Fibroblast of the aortic adventitia (primary cell): ENCODE measurements at places on chromosomes 1 and 21. TPM values are rescaled to one million over a fixed set of nuclear protein-coding genes. Genes with fewer than 3 reads are reported as not detected.
A peak's percentile ranks its signal among the peaks of the same experiment; 100 is the strongest.

DNA sequence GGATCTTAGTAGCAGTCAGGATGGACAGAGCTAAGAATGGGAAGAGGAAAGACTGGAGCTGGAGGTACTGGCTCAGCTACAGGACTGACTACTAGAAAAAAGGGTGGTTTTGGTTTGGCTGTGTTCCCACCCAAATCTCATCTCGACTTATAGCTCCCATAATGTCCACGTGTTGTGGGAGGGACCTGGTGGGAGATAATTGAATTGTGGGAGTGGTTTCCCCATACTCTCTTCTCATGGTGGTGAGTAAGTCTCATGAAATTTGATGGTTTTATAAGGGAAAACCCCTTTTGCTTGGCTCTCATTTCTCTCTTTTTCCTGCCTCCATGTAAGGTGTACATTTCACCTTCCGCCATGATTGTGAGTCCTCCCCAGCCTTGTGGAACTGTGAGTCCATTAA, 466.5 kb upstream of the DEPDC1 start:
- DNase-seq: no peak

- DNase-seq: peak; percentile 17
Observed at GRCh38 chr1:229759037-229759435, 133.0 kb downstream of the URB2 start.

DNA sequence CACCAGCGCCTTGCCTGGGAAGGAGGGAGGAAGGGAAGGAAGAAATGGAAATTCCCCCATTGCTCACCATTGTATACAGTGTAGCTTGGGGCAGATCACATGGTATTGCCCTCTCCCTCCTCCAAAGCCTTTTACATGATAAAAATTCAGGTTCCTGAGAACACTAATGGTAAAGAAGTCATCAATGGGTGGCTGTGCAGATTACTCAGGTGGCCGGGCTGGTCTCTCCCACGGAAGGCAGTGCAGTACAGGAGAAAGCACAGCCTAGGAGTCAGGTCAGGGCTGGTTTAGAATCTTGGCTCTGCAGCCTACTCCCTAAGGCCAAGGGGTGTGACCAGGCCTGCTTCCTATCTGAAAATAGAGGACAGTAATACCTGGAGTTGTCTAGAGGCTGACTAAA, 107.9 kb downstream of the SUSD4 start:
- no peak for DNase-seq

DNA sequence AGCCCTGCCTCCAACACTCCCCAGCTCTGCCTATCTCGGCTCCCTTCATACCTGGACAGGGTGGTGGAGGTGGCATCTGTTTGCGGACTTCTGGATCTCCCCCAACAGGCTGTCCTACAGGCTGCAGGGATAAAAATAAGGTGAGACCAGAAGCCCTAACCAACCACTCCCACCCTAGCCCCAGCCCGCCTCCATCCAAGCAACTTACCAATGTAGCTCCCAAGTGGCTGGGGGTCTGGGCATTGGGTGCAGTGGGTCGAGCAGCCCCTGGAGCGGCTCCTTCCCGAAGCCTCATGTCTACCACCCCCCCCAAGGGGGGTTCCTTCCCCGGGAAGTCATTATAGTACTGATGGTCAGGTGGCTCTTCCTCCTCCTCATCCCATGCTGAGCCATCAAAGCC, 4.4 kb downstream of the SHC1 start:
- no peak for DNase-seq

DNA sequence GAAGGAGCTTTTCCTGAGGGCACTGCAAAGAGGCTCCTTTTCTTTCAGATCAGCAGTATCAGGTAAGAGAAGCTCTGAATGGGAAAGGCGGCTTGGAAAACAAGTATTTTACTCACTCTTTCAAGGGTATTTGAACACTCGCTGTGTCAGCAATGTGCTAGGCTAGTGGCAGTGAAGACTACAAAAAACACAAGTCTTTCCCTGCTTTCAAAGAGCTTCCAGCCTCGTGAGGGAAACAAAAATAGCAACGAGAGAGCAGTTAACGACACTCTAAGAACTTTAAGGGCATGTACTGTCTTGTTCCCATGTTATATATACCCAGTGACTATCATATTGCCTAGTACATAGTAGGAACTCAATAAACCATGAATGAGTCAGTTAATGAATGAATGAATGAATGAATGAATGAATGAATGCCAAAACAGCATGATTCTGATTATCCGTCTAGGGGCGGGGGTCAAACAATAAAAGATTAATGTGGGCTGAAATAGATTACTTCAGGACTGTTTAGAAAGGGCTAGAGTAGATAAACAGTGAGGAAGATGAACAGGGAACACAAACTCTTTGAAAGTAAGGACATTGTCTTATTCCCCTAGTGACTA, 14.2 kb upstream of the MCOLN3 start:
- no peak for DNase-seq

- DNase-seq: no peak
Observed at GRCh38 chr1:116755066-116755465, 836 bp downstream of the CD2 start.

DNA sequence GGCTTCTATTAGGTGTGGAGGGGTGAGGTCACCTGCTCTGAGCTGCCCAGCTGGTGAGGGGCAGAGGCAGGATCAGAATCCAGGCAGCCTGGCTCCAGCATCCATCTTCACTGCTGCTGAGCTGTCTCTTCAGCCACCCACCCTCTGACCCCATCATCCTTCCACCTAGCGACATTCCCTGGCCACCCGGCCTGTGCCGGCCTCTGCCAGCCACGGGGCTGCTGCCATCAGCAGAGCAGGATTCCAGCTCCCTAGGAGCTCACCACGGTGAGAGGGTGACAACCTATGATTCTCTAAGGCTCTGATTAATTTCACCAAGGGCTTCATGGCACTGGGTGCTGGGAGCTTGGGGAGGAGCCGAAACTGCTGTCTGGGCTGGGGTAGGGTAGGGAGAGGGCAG, 32.1 kb downstream of the ALPL start:
- DNase-seq: no peak

DNA sequence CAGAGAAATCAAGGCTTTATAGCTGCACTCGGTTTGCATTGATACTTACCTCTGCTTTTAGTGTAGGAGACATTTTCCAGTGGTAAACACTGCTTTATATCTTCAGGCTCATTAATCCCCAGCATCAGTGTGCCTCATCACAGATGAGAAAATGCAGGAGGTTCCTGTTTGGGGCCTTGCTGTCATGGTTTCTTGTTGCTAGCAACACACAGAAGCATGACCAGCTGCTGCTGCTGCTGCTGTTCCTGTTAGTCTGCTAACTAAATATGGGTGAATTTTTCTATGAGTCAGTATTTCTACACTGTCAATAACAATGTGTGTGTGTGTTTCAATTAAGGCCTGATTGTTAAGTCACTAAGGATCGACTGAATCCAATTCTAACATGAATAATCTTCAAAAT, 85.8 kb upstream of the RGS1 start:
- peak; percentile 81 for DNase-seq

DNA sequence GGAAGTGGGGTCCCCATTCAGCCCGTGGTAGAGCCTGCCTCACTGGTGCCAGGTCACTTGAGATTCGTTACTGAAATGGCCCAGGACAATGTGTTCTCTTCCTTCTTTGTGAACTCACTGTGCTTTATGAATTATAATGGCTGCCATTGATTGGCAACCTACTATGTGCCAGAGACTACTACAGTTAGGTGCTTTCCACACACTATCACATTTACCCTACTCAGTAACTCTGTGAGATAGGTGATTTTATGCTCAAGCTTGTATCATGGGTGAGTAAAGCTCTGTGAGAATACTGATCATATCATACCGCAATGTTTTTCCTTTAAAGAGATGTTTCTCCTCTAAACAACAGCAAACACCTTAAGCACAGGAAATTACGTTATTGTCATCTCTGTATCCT, 225.9 kb downstream of the SMYD3 start:
- no peak for DNase-seq

Gene TCP10L
- 0.45 TPM in 1 of 2 replicates, not detected in the other for total RNA-seq

Gene C1orf87
- total RNA-seq: not detected in 2 replicates

Gene CFAP141
- not detected in 2 replicates for total RNA-seq

Gene GBP5
- total RNA-seq: under 0.01 TPM in 1 of 2 replicates, not detected in the other

Gene G0S2
- 23.0 and 146 TPM in 2 replicates for total RNA-seq
